ENCODE measurements at places on chromosomes 5 and 9. TPM values are rescaled to one million over a fixed set of nuclear protein-coding genes. Genes with fewer than 3 reads are reported as not detected.

- DNase-seq, result no peak
These were observed 243.8 kb downstream of the BNC2 start for GRCh38 chr9:16626577-16627130.

- DNase-seq, result no peak
These were observed 16.2 kb downstream of the NSUN2 start for GRCh38 chr5:6616632-6617031.

GRCh38 chr5:98700730-98701129 lies 72.7 kb upstream of the RGMB start:
- DNase-seq, result no peak

- no peak for DNase-seq
These were observed 92.9 kb upstream of the PIK3R1 start for GRCh38 chr5:68122439-68123328.

DNA sequence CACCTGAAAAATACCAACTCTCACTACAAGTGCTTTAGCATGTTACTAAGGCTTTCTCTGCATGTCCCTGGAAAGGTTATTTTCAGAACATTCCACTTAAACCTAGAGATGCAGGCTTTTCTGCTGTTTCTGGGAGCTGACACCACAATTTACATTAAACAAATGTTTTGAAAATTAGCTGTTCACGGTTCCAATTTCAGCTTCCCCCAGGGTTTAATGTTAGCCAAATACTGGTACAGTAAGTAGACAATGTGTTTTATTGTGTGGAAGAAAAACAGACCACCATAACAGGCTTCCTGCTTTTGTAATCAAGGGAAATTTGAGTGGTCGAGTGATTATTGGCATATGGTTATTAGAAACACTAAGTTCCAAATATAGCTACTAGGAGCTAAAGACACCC lies 32.0 kb downstream of the MACROH2A1 start:
- DNase-seq, result no peak

DNA sequence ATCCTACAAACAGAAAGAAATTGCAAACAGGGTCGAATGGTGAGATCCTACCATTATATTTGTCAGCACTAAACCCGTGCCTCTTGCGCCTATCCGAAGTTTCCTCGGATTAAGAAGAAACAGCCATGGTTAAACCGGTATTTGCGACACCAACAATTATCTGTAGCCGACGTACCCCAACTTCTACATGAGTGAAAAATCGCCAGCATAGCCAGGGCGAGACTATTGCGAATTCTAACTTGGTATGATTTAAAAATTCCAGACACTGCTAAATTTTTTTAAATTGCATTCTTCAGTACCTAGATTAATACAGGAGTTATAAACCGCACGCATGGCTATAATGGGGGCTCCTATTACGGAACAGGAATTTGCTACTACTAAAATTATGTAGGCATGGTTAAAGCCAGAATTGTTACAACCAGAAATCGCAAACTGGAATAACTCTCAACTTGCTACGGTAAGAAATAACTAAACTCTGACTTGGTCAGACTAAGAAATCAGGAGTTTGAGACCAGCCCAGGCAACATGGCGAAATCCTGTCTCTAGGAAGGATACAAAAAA lies 25.3 kb upstream of the ANXA2R start:
- DNase-seq, result no peak

DNA sequence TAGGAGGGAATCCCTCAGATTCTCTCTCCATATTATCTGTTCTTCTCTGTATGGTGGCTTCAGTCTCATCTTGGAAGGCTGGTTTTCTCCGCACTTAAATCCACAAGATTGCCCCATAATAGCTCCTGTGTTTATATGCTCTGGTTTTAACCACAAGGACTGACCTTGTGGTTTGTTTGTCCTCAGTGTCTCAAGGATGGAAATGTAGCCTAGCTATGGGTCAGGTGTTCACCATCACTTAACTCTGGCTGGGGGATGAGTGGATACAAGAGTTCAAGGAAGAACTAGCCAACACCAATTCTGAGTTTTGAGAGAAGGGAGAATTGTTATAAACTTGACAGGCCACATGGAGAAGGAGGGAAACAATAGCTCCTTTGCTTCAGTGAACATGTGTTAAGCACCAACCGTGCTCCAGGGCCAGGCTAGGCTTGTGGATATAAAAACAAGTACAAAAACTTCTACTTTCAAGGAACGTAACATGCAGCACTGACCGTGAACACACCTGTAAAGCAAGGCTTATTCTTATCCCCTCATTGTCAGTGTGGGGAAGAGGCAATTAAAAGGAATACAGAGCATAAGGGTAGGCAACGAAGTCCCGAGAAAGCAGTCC lies 75.6 kb upstream of the VLDLR start:
- DNase-seq, result no peak

DNA sequence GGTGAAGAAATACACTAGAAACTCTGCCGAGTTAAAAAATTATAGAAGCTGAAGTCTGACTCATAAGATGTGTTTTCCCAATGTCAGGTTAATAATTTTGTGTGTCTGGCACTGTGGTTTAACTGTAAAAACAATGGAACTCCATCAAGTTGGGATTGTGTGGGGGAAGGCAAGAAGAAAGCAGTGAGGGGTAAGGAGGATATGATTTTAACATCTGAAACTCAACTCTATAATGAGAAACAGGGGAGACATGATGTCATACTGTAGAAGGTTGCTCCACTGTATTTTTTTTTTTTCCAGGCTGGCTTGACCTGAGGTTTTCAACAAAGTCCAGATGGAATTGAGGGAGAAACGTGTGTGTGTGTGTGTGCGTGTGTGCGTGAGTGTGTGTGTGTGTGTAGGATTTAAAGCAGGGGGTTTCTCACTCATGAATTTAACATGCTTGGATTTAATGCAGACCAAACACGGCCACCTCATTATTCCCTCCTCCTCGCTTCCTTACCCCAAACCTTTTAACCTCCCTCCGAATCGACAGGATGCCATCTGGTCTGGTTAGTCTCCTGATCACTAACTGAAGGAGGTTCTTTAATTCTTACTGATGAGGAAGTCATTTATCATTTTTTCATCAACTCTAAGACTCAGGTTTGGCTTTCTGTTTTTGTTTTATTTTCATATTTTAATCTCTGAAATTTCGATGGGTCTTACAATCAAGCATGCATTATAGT lies 140.2 kb upstream of the LPAR1 start:
- DNase-seq, result no peak

GRCh38 chr9:120001536-120001935 lies 578.4 kb downstream of the CDK5RAP2 start:
- no peak for DNase-seq

- DNase-seq, result peak; percentile 23
These were observed 106.8 kb upstream of the PTGER4 start for GRCh38 chr5:40572937-40573336.

DNA sequence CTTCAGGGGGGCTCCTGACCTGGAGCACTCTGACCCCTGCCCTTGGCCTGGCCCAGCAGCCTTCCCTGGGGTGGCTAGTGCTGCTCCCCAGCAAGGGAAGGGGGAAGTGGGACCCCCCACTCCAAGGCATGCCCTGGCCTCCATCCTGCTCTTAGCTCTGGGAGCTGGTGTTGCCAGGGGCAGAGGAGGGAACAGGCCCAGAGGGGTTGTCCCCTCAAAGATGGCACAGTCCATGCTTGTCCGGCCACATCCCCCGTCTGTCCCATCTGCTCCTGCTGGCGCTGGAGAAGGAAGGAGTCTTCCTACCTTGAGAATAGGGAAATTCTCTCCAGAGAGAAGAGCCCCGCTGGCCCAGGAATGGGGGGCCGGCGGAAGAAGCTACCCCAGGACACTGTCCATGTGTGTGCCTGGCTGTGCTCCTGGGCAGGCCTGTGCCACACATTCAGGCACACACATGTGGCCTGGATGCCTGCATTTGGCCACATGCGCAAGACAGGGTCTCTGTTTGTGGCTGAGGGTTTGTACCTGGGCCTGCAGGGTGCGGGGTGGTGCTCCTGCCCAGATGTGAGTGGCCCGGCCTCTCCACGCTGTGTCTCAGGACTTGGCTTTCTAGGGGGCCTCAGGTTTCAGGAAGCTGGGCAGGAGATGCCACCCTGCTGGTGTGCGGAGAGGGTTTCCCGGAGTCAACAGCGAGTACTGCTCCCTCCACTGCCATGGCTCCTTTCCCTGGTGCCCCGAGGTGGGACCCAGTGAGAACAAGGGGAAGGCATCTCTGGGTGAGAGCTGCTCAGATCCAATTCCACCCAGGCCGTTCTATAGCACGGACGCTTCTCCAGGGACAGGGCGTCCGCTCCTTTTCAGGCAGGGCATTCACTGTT lies 247.1 kb downstream of the PBX3 start:
- DNase-seq, result no peak

- DNase-seq, result no peak
These were observed 417.1 kb downstream of the KDM4C start for GRCh38 chr9:7174884-7175283.

GRCh38 chr9:129875181-129875611 lies 39.9 kb downstream of the USP20 start:
- no peak for DNase-seq

DNA sequence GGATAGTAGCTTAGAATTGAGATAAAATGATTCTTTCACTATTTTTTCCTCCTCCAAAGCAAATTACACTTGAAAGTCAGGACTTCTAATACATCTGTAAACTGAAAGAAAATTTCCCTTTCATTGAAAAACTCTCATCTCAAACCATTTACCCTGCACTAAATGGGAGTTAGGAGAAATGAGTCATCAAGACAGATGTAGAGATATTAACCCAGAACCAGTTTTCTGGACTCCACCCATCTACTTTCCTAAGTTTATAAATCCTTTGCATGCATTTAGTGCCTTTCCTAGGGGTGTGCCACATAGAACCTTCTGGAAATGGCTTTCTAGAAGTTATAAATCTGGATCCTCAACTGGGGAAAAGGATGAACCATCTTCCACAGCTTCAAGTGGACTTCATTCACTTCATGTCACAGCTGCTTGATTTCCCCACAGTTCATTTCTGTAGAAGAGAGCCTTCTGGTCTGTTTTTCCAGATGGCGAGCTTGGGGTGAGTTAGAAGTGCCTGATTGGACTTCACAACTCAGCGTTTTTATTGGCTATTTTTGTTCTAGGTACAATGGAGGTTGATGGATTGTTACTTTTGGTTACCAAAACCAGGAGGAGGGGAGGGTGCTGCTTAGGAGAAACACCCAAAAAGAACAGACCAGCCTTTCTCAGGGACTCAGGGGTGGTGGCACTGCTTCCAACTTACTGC lies 72.5 kb upstream of the GPR151 start:
- no peak for DNase-seq

GRCh38 chr5:91727463-91727862 lies 344.3 kb upstream of the ARRDC3 start:
- DNase-seq, result no peak

DNA sequence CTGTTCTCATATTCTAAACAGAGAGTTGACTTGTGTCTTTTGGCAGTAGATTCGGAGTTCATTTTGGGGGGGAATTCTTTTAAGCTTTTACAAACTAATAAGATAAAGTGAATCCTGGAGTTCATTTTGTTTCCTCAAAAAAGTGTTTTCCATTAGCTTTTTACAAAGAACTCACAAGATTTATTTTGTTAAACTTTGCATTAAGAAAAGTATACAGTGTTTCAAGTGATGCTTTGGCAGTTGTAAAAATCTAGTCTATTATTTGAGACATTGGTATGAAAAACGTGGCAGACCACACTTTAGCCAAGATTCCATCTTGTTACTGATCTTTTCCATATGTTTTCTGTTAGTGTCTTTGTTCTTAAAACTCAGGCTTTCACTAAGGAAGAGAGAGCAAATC lies 1.2 kb upstream of the OMD start:
- DNase-seq, result no peak

- DNase-seq, result no peak
These were observed 69.3 kb downstream of the PTPN3 start for GRCh38 chr9:109428854-109429253.

GRCh38 chr9:118478752-118479151 lies 774.5 kb downstream of the TLR4 start:
- DNase-seq, result no peak

DNA sequence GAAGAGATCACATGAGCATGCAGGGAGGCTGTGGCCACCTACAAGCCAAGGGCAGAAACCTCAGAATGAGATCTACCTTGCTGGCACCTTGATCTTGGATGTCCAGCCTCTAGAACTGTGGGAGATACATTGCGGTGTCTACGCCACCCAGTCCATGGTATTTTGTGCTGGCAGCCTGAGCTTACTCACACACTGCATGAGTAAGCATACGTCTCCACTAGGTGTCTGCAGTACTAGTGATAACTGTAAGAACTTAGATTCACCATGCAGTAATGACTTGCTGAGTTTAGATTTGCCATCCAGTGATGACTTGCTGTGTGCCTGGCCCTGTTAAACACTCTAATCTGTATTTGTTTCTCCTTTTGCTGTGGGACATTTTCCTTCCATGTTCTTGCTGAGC lies 417.7 kb downstream of the GADD45G start:
- no peak for DNase-seq

- DNase-seq, result no peak
These were observed 25.1 kb upstream of the SLC44A1 start for GRCh38 chr9:105219291-105219805.

- DNase-seq, result no peak
These were observed 150.3 kb downstream of the PIK3R1 start for GRCh38 chr5:68365889-68366288.

DNA sequence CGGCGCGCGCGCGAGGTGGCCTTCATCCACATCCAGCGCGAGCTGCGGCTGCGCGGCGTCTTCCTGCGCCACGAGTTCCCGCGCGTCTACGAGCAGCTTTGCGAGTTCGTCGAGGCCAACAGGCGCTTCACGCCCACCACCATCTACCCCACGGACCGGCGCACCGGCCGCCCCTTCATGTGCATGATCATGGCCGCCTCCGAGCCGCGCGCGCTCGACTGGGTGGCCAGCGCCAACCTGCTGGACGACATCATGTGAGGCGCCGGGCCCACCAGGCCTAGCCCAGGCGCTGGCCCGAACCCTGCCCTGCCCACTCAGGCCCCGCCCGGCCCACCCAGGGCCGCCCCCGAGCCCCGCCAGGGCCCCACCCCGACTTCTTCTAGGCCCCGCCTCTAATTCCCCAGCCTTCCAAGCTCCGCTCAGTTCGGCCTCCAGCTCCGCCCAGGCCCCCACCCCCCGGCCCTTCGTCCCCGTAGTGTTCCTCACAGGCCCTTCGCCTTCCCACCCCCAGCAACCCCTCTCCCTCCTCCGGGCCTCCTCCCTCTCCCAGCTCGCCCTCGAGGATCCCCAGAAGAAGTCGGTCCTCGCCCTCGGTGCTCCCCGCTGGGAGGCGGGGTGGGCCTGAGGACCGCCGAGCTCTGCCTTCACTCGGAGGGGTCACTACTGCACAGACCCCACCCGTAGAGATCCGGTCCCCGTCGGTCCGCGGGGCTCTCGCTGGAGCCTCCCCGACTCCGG lies 2.0 kb upstream of the PHPT1 start:
- peak; percentile 85 for DNase-seq

The SYK gene
- total RNA-seq, result 5.1 TPM

The CNTNAP3 gene
- 5.7 TPM for total RNA-seq

The SPATA31C1 gene
- not detected for total RNA-seq

The PCDHGA12 gene
- 5.1 TPM for total RNA-seq

The CDO1 gene
- total RNA-seq, result 5.4 TPM

The ACOT12 gene
- not detected for total RNA-seq

The UBE2QL1 gene
- 22.1 TPM for total RNA-seq

The DMRT3 gene
- total RNA-seq, result not detected

Data from left ventricle myocardium superior (tissue), 1 donor.